ENCODE measurements at places on chromosomes 3 and 15. TPM values are rescaled to one million over a fixed set of nuclear protein-coding genes. Genes with fewer than 3 reads are reported as not detected.

- H3K36me3 ChIP-seq: peaks cover 25% of the 10 kb centered on the region
- H3K4me1 ChIP-seq: no peaks in the 10 kb centered on the region
- DNase-seq: no peak
- no peak overlapping the region for H3K4me3 ChIP-seq
- H3K27me3 ChIP-seq: no peaks in the 10 kb centered on the region
- no peak overlapping the region for H3K27ac ChIP-seq
Observed at GRCh38 chr15:56653787-56654186, 79.5 kb downstream of the ZNF280D start.

GRCh38 chr15:59345326-59345725 lies 27.3 kb downstream of the MYO1E start:
- H3K4me1 ChIP-seq: peaks cover 14% of the 10 kb centered on the region
- no peaks in the 10 kb centered on the region for H3K36me3 ChIP-seq
- no peak for DNase-seq
- H3K27me3 ChIP-seq: no peaks in the 10 kb centered on the region

CFAP44 gene
- 10.3 TPM for total RNA-seq

ZNF620 gene
- 7.0 TPM for total RNA-seq

DNA sequence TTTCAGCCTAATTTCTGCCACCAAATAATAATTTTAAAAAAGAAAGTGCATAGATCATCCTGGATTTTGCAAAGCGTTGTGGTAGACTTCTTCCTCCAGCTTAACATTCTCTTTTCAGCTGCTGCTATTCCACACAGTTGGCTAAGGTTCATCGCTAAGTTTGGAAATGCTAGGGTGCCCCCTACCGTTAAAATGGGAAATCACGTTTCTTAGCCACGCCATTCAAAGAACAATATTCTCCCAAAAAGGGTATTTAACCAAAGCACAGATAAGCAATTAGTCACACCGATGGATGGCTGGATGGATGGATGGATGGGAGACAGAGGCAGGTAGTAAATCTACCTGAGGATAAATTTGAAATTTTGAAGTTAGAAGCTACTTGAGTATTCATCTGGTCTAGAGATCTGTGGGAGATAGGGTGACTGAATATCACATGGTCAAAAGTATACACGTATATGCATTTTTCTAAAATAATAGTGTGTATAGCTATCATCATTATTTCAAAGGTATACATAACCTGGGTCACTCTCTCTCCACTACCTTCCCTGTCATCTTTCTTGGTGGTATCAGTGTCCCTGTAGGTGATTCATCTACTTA lies 67.2 kb downstream of the EFHB start:
- no peaks in the 10 kb centered on the region for H3K4me1 ChIP-seq
- no peaks in the 10 kb centered on the region for H3K36me3 ChIP-seq
- H3K27ac ChIP-seq: no peak overlapping the region
- H3K4me3 ChIP-seq: no peak overlapping the region
- DNase-seq: no peak
- peaks cover 10% of the 10 kb centered on the region for H3K27me3 ChIP-seq

CDCP1 gene
- 19.1 TPM for total RNA-seq

- no peaks in the 10 kb centered on the region for H3K36me3 ChIP-seq
- no peaks in the 10 kb centered on the region for H3K27me3 ChIP-seq
- H3K4me3 ChIP-seq: no peak overlapping the region
- no peak for DNase-seq
- no peak overlapping the region for H3K27ac ChIP-seq
- H3K4me1 ChIP-seq: no peaks in the 10 kb centered on the region
Observed at GRCh38 chr15:58538225-58538727, 106.5 kb downstream of the LIPC start.

Data from upper lobe of right lung (tissue), 1 donor.